ENCODE measurements at places on chromosomes 13 and 19. TPM values are rescaled to one million over a fixed set of nuclear protein-coding genes. Genes with fewer than 3 reads are reported as not detected.

Gene SIX5
- total RNA-seq: 2.1 TPM

- DNase-seq: no peak
Measured at GRCh38 chr19:648305-648704, 8.6 kb downstream of the FGF22 start.

DNA sequence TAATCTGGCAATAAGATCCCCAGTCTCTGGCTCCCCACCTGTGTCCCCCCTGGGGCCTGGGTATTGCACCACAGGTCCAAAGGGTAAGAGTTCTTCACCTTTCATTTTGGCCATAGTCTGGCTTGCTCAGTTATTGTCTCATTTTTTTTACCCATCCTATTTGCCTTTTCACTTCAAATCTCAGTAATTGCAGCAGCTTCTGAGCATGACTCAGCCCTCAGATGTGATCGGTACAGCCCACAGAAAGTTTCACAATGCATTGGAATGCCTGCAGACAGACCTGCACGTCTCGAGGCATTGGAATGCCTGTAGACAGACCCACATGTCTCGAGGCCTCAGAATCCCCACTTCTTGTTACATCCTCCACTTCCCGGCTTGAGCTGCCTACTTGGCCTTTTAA lies 173.6 kb downstream of the NUFIP1 start:
- no peak for DNase-seq

GRCh38 chr19:2575734-2576481 lies 100.0 kb downstream of the GADD45B start:
- no peak for DNase-seq

- no peak for DNase-seq
Measured at GRCh38 chr19:39749981-39750380, 12.2 kb upstream of the CLC start.

GRCh38 chr13:60326273-60326672 lies 70.7 kb upstream of the TDRD3 start:
- DNase-seq: no peak

GRCh38 chr13:27966641-27967202 lies 2.4 kb downstream of the CDX2 start:
- no peak for DNase-seq
